GM12891 (cell line): ENCODE measurements at places on chromosomes 16 and 17.

GRCh38 chr16:61320791-61321190, 715.4 kb downstream of the CDH8 start:
- DNase-seq: no peak

DNA sequence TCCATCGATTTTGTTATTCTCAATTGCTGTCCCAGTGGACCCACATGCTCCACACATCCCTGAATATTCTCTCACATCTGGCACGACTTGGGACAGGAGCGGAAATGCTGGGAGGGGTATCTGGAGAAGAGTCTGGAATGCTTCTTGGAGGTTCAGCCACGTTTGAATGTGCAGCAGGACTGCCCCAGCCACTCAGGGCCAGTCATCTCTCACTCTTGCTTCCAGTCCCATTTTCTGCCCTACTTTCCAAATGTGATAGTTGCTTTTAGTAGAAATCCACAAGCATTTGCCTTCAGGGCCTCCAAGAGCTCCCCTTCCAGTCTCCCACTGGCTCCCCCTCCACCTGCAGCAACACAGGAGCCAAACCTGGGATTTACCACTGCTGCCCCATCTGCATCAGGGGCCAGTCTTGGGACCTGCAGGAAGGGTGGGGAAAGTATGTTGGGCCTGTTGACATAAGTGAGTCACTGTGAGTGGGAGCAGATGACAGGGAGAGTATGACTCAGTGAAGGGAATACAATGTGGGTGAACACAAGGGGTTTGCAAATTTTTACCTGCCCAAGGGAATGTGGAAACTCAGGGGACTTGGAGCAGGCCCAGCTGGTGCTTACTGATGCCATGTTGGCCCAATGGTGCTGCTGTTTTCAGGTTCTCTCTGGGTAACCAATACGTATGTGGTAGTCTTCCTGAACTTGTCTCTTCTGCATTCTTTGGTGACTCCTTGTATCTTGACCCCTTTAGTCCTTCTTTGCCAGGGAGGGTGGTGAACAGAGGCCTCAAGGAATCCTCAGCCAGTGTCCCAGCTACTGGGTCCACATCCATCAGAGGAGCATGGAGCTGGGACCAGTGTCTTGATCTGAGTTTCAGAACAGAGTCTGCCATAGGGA, 78.8 kb upstream of the CRHR1 start:
- no peak for DNase-seq

- no peak for DNase-seq
Observed at GRCh38 chr17:5282642-5283217, 646 bp downstream of the RABEP1 start.

- DNase-seq: no peak
Observed at GRCh38 chr17:55332296-55333041, 67.7 kb downstream of the HLF start.

DNA sequence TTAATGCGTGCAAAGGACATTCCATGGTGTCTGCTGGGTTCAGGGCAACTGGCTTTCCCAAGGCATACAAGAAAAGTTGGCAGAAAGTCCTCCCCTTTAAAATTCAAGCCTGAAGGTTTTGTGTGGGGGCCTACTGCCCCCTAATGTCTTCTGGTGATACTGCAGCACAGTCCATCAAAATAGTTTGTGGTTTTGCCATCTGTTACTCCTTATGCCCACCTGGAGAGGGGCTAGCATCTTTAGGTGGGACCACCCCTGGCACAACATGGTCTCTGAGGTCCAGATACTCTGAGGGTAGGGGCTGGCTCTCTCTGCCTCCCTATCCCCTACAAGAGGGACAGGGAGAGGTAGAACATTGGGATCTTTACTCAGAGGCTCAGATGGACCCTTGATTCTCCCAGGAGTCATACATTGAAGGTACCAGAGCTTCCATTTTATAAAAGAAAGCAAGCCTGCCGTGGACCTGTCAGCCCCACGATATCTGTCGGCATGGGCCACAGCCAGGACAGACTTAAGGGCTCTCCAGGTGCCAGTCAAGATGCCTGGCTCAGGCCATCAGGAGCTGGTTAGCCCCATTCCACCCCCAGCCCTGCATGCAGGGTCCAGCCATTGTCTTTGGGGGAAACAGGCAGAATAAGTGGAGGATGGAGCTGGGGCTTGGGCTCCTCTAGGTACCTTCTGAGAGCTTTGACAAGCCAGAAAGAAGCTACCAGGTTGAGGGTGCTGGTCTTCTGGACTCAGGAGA, 6.3 kb downstream of the ESRP2 start:
- peak; percentile 35 for DNase-seq

DNA sequence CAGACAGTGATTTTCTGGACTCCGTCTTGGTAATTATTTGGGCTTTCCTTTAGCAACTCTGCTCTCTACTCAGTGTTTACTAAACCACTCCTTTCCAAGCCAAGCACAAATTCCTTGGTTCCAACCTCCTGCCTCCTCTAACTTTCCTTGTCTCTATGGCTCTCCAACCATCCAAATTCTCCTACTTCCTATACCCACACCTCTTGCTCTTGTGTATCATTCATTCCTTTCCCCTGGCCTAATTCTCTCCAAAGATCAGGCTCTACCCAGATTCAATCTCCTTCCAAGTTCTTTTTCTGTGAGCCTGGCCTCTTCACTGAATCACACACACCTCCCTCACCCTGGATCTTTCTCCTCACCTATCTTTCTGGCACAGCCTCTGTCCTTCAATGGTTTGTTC, 1.1 kb downstream of the NEURL4 start:
- DNase-seq: no peak

DNA sequence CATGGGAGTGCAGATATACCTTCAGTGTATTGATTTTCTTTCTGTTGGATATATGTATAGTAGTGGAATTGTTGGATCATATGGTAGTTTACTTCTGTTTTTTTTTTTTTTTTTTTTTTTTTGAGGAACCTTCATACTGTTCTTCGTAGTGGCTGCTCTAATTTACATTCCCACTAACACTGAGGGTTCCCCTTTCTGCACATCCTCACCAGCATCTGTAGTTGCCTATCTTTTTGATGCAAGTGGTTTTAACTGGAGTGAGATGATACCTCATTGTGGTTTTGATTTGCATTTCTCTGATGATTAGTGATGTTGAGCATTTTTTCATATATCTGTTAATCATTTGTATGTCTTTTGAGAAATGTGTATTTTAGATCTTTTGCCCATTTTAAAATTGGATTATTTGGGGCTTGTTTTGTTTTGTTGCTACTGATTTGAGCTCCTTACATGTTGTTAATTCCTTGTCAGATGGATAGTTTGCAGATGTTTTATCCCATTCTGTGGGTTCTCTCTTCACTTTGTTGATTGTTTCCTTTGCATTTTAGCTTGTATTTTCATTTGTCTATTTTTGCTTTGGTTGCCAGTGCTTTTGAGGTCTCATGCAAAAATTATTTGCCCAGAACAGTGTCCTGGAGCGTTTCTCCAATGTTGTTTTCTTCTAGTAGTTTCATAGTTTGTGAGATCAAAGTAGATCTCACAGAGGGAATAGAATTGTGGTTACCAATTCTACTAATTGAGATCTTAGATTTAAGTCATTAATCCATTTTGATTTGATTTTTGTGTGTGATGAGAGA, 25.0 kb upstream of the BCAS3 start:
- DNase-seq: no peak

- DNase-seq: no peak
Observed at GRCh38 chr17:73939806-73940205, 263.7 kb upstream of the RPL38 start.

GRCh38 chr17:71342737-71343136, 778.1 kb upstream of the SOX9 start:
- no peak for DNase-seq

- DNase-seq: no peak
Observed at GRCh38 chr17:76869496-76870376, 1.5 kb downstream of the MGAT5B start.

DNA sequence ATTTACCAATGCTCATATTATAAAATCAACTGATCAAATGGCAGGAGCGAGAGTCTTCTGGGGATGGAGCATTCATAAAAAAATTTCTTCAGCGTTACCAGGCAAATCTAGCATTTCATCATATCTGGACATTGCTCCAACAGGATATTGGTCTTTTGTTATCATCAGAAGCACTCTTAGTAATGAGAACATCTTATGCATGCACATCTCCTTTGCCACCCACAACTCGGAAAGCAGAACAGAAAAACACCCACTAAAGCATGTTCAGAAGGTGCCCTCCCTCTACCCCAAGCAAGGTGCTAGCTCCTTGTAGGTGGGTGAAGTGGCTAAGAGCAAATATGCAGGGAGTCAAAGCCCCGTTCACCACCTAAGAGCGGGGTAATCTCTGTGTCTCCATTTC, 18.9 kb downstream of the ARHGAP17 start:
- no peak for DNase-seq

- no peak for DNase-seq
Observed at GRCh38 chr17:79866791-79867518, 27.7 kb upstream of the CBX4 start.

- DNase-seq: no peak
Observed at GRCh38 chr17:16927641-16928321, 44.1 kb downstream of the TNFRSF13B start.

DNA sequence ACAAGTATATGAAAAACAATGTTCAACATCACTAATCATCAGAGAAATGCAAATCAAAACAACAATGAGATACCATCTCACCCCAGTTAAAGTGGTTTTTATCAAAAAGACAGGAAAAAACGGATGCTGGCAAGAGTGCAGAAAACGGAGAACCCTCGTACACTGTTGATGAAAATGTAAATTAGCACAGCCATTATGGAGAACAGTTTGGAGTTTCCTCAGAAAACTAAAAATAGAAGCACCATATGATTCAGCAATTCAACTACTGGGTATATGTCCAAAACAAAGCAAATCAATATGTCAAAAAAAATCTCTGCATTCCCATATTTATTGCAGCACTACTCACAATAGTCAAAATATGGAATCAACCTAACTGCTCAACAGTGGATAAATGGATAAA, 50.1 kb upstream of the CES5A start:
- no peak for DNase-seq

- no peak for DNase-seq
Observed at GRCh38 chr17:42129109-42129837, 6.7 kb downstream of the HSPB9 start.

- DNase-seq: no peak
Observed at GRCh38 chr17:27362909-27363308, 69.0 kb downstream of the WSB1 start.

DNA sequence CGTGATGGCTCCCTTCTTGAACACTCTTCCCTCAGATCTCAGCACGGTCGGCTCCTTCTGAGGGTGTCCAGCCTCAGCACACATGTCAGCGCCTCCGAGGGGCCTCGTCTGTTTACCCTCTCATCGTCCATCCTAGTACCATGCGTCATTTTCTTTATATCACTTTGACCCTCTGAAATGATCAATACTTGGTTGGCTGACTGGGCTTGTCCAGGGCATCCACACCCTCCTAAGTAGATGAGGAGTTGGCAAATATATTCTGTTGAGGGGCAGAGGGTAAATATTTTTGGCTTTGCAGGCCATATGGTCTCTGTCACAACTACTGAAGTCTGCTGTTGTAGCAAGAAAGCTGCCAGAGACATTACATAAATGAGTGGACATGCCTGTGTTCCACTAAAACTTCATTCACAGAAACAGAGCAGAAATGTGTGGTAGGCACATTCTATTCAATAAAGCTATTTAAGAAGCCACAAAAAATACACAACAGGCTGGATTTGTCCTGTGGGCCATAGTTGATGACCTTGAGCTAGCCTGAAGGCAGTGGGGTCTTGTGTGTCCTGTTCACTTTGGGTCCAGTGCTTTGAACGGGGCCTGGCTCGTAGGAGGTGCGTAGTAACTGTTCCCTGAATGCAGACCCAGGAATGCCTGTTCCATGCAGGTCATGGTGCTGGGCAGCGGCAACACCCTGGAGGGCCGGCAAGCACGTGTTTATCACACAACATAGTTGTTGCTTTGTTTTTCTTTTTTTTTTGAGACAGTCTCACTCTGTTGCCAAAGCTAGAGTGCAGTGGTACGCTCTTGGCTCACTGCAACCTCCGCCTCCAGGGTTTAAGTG, 185.8 kb downstream of the SNX29 start:
- no peak for DNase-seq

- DNase-seq: no peak
Observed at GRCh38 chr16:64297863-64298600, 823.8 kb downstream of the CDH11 start.

- no peak for DNase-seq
Observed at GRCh38 chr16:31453255-31454204, 5.8 kb upstream of the ARMC5 start.

DNA sequence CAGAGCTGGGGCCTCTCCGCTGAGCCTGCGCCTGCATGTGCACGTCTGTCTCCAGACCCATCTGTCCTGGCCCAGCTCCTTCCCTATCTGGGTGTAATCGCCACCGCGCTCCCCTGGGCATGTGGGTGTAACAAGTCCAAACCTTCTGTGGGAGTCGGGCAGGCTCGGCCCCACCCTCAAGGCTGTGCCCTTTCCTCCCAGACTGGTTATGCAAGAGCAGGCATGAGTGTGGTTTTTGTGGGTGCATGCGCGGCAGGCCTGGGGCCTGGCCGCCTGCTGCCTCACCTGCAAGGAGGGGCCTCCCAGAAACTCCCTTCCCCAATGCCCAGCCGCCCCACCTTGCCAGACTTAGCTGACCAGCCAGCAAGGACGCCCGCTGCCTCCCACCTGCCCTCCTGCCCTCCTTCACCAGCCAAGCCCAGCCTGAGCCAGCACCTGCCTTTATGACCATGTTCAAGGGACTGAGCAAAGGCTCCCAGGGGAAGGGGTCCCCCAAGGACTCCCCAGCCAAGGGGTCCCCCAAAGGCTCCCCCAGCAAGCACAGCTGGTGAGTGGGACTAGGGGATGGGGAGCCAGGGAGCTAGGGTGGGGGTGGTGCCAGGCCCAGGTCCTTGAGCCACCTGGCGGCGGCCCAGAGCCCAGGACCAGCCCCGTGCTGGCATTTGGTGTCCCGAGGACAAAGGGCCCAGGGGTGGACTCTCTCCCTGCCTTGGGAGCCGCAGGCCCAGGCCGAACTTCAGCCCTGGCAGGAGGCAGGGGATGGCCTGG, at the start of gene EVPLL:
Gene EVPLL, plus strand, starts transcription at position 342 of the 768 bp plus-strand sequence. CDS start 3,160 bp downstream, outside the sequence.
- DNase-seq: no peak

GRCh38 chr17:66671156-66671555, 163.8 kb upstream of the CACNG5 start:
- no peak for DNase-seq

DNA sequence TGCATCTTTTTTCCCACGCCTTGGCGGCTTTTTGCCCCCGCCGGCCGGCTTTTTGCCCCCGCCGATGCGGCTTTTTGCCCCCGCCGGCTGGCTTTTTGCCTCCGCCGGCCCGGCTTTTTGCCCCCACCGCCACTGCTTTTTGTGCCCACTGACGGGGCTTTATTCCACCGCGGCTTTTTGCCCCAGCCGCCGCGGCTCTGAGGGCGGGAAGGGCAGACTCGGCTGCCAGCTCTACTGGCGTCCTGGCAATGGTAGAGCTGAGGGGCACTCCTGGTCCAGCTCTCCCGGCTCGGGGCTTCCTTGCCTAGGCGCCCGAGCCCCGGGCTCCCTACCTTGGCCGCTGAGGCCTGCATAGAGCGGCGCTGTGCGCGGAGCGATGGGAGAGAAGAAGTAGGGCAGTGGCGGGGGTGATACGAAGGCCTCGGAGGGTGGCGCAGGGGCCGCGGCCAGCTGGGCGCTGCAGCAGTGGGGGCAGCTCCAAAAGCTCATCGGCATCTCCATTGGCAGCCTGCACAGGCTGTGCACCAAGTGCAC, 591.4 kb downstream of the TP53TG3F start:
- no peak for DNase-seq

GRCh38 chr16:27461483-27462171, 59.7 kb downstream of the IL21R start:
- DNase-seq: no peak

- DNase-seq: no peak
Observed at GRCh38 chr17:49239963-49240362, 9.4 kb upstream of the PHOSPHO1 start.

GRCh38 chr17:44213403-44214229, 5.9 kb downstream of the UBTF start:
- DNase-seq: no peak

- DNase-seq: no peak
Observed at GRCh38 chr17:27543464-27543856, 87.2 kb downstream of the KSR1 start.
